ENCODE measurements at places on chromosomes 4 and X.

GRCh38 chr4:3471098-3471760 lies 8.1 kb downstream of the DOK7 start:
- DNase-seq: no peak

- no peak for DNase-seq
Observed at GRCh38 chr4:7721984-7722551, 217.6 kb downstream of the AFAP1 start.

DNA sequence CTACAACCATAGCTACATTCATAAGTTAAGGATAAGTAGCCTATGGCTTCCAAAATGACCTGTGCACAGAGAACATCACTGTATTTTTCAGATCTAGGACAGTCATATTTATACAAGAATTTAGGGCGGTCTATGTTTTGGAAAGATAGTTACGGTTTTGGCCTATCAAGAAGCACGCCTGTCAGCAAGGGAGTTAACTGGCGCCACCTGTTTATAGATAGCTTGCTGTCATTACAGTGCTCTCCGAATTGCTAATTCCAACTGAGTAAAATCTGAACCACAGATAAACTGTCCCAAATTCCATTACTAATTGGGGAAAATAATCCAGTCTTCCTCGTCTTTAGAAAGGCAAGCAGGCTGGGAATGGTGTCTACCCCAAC lies 646 bp downstream of the ABCB7 start:
- no peak for DNase-seq

DNA sequence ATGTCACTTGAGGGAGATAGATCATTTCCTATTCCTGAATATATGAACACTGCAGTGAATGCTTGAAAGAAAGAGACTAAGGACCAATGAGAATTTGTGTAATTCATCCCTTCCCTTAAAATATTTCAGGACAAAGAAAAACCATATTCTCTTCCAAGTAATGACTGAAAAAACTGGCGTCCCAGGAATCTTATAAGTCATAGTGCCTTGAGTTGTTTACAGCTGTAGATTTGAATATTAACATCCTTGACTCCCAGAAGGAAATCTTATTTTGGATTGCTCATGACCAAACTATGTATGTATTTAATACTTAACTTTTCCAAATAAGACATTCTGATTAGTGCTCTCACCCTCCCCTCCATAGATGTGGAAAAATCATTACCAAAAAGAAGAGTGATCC lies 55.5 kb downstream of the CLDN22 start:
- peak; percentile 8 for DNase-seq

- peak; percentile 13 for DNase-seq
Observed at GRCh38 chr4:138868562-138868961, 147.0 kb upstream of the NOCT start.

DNA sequence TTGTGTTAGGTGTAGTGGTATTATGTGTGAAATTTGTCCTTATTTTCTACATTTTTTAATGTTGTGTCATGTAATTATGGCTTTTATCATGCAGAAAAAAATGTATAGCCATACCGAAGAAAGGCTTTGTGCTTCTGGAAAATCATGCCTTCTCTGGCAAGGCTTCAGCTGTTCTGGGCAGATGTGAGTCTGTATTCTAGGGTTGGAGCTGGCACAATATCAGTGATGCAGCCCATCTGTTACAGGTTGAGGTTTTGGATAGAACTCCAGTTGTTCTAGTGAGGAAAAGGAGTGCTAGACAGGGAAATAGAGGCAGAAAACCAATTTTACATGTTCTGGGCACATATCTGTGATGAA lies 44.8 kb upstream of the PRSS12 start:
- no peak for DNase-seq

DNA sequence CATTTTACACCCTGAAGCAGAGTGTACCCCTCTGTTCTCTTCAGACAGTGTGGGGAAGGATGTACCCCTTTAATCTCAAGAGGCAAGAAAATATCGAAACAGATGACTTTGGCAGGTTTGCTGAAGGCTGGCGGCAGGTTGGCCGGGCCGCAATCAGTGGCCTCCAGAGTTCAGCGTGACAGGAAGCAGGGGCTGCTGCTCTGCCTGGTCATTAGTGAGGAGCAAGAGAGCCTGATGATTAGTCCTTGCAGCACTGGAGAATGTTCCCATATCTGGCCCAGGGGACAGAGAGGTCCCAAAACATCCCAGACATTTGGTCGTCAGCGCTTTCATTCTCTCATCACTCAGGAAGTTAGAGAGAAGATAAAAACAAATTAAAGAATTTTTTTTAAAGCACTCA lies 352.8 kb downstream of the SPRY1 start:
- DNase-seq: no peak

GRCh38 chr4:101701551-101701950 lies 89.0 kb upstream of the BANK1 start:
- no peak for DNase-seq

GRCh38 chr4:30245140-30245539 lies 475.0 kb upstream of the PCDH7 start:
- DNase-seq: no peak

DNA sequence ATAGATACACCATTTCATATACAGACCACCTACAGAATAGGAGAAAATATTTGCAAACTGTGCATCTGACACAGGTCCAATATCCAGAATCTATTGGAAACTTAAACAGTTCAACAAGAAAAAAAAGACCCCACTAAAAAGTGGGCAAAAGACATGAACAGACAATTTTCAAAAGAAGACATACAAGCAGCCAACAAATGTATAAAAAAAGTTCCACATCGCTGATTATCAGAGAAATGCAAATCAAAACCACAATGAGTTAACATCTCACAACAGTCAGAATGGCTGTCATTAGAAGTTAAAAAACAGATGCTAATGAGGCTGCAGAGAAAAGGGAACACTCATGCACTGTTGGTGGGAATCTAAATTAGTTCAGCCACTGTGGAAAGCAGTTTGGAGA lies 36.8 kb downstream of the KIAA0232 start:
- no peak for DNase-seq

Data from kidney glomerular epithelial cell (primary cell).